Uterus (tissue), 4 donors: ENCODE measurements at places on chromosomes 1 and 21. TPM values are rescaled to one million over a fixed set of nuclear protein-coding genes. Genes with fewer than 3 reads are reported as not detected.

LRRN2 gene
- total RNA-seq: 5.5 TPM

DNA sequence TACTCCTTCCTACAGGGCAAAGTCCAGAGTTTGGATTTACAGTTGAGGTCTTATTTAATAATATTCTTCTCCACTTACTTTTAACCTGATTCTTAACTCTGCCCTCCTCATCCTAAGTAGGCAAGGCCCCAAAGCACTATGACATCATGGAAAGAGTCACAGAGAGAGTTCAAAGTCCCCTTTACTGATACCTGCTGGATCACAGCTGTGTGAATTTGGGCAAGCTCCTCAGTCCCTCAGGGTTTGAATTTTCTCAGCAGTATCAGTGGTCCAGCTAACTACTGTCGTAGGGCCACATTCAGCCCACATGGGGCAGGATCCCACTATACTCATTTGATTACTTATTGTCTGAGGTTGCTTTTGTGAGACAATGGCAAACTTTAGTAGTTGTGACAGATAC lies 16.0 kb downstream of the TYW3 start:
- no peak for DNase-seq

- no peak for DNase-seq
Observed at GRCh38 chr1:115251340-115251748, 86.7 kb downstream of the NGF start.

- no peak for DNase-seq
Observed at GRCh38 chr1:175015243-175015642, 8.0 kb downstream of the MRPS14 start.

DNA sequence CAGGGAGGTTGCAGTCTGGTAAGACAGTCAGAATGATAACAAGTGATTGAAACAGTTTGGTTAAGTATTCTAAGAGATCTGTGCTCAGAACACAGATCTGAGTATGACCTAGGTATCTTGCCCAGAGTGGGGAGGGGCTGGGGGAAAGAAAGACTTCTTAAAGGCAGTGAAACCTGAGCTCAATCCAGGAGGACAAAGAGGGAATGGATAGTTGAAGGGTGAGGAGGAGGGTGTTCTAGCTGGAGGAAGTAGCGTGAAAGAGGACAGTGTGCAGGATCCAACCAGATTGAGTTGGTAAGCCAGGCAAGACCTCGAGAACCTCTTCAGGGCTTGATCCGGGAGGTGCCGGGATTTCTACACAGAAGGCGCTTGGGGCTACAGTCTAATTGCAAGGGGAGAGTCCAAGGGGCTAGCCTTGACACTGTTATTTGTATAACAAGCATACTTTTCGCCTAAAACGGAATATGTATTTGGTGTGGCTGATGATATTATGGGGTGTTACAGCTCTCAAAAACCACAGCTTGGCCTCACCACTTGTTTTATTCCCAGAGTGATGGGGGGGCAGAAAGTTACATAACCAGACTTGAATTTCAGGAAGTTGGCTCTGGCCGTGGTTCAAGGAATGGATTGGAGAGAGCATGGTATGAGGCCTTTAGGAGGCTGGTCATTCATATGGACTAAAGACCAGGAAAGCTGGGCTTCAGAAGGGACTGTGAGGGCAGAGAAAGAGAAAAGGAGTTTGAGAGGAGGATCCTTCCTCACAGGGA lies 19.1 kb downstream of the RCSD1 start:
- DNase-seq: peak; percentile 29

CR1 gene
- total RNA-seq: 2.1 TPM

DNA sequence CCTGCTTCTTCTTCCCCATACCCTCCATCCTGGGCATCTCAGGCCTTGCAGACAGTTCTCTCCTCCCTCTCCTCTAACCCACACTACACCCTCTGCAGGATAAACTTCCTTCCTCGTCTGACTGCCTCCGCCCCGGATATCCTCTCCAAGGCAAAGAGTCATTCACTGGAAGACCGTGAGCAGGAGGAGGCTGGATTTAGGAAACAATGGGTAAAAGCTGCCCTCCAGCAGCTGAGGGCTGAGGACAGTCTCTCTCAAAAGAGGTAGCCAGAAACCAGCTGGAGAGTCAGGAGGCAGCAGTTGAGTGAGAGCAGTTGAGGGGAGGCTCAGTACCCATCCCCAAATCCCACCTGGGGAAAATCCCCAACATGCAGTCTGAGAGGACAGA lies 1.4 kb downstream of the CSRP1 start:
- peak; percentile 55 for DNase-seq

GRCh38 chr1:231369282-231369681 lies 31.2 kb downstream of the SPRTN start:
- DNase-seq: no peak

TMOD4 gene
- total RNA-seq: not detected

- no peak for DNase-seq
Observed at GRCh38 chr1:6819246-6820040, 34.2 kb downstream of the CAMTA1 start.

HOOK1 gene
- 3.3 TPM for total RNA-seq

GRCh38 chr1:177219554-177220458 lies 49.0 kb downstream of the BRINP2 start:
- DNase-seq: no peak

C1orf226 gene
- 24.4 TPM for total RNA-seq

DNA sequence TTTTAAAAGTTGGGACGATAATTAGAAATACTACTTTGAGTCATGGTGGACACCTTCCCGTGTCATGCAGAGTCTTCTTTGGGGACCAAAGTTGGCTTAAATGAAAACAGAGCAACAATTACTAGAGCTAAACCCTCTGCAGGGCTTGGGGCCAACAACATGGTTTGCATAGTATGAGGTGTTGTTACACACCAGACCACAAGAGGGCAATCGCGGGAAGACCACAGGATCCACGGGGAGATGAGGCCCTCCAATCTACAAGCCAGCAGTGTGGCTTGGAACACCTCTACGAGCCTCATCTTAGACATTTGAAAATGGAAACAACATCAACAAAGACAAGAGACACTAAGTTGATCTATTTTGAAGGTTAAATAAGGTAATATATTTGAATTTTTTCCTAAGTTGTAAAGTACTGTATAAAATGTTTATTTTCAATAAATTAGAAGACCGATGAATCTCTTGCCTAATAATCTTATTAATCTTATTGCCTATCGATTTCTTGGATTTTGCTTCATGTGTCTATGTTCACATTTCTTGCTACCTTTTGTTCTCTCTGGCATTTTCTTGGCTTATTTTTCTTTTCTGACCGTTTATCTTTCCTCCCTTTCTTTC lies 8.2 kb upstream of the SMCP start:
- peak; percentile 17 for DNase-seq

OR2L2 gene
- not detected for total RNA-seq

RHD gene
- total RNA-seq: not detected
